ENCODE measurements at places on chromosomes 1 and 21.

GRCh38 chr1:198734323-198735008 lies 95.6 kb downstream of the PTPRC start:
- DNase-seq: peak; percentile 56

DNA sequence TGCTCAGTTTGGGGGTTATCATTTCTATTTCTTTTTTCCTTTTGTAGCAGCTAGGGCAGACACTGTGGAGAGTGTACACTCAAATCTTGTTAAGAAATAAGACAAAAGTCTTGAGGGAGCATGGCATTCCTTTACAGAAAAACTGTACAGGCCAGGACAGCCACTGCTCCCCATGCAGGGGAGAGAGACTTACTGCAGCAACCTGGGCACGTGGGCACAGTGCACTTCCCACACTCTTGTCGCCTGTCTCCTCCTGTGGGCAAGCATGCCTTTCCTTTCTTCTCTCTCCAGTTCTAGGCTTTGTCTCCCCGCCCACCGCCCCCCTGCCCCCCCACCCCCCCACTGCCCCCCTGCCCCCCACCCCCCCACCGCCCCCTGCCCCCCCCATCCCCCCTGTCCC lies 51.9 kb downstream of the PHC2 start:
- DNase-seq: peak; percentile 38

- no peak for DNase-seq
Observed at GRCh38 chr1:64680599-64680998, 64.3 kb upstream of the RAVER2 start.

GRCh38 chr1:85387781-85388180 lies 77.2 kb downstream of the DDAH1 start:
- no peak for DNase-seq
